ENCODE measurements at places on chromosomes 2 and 18. TPM values are rescaled to one million over a fixed set of nuclear protein-coding genes. Genes with fewer than 3 reads are reported as not detected.

GRCh38 chr2:30865243-30865642, 58.0 kb upstream of the CAPN13 start:
- DNase-seq = no peak

The MTERF4 gene
- 9.7 TPM for total RNA-seq

GRCh38 chr2:58594762-58595161, 353.6 kb upstream of the FANCL start:
- no peak for DNase-seq

The DYNC2LI1 gene
- total RNA-seq = 15.1 TPM

- no peak for DNase-seq
Measured at GRCh38 chr2:42829671-42830440, 37.5 kb upstream of the HAAO start.

DNA sequence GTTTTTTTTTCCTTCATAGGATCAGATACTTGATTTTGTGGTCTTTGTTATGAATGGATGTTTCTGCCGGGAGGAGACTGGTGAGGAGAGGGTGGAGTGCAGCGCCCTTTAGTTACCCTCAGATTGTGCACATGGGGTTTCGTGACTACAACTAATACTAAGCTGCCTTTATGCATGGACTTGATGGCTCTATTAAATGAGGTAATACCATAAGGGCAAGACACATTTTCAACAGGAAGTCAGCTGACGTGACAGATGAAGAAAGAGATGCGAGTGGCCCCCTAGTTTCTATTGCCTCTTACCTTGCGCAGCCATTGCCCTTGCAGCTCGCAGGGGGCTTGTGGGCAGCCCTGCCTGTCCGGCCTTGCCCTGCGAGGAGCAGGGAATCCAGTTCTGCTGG, 24.4 kb downstream of the ZNF407 start:
- no peak for DNase-seq

The RFTN2 gene
- not detected for total RNA-seq

The PSMA8 gene
- total RNA-seq = not detected

GRCh38 chr18:48605408-48605845, 66.6 kb downstream of the CTIF start:
- DNase-seq = no peak

GRCh38 chr2:204726831-204727230, 181.6 kb downstream of the PARD3B start:
- no peak for DNase-seq
